Stimulated activated CD4-positive, alpha-beta T cell treated with anti-CD3 and anti-CD28 coated beads, TNF-alpha, amount 100 ng/mL, for 1 hour (primary cell): ENCODE measurements at places on chromosomes 12 and 14.

DNA sequence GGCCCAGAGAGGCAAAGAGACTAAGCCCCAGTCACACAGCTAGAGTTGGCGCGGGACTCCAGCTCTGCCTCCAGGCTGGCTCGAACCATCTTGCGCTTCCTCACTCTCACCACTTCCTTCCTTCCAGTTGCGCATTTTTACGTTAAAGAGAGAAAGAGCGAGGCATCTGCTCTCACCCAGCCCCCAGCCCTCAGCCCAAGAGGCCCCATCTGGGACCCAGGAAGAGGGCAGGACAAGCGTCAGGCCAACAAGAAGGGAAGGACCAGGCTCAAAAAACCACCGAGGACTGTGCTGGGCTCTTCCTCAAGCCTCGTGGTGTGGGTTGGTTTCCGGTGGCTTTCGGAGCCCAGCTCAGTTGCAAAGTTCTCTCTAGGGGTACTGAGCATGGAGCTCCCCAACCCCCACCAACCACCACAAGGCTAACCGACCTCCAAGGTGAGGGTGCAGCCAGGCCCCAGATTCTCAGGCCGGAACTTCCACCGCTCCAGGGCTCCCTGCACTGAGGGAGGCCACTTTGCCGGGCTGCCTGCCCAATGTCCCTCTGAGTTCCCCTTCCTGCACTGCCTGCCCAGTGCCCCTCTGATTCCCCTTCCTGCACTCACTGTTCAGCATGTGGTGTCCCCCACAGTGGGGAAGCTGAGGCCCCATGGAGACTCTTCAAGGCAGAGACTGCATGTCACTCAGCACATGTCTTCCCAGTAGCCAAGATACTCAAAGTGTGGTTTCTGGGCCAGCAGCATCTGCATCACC is 35.9 kb downstream of the TESC start:
- DNase-seq: no peak

- no peak for DNase-seq
These were observed 202.5 kb downstream of the CACNA1C start for GRCh38 chr12:2255311-2255710.

DNA sequence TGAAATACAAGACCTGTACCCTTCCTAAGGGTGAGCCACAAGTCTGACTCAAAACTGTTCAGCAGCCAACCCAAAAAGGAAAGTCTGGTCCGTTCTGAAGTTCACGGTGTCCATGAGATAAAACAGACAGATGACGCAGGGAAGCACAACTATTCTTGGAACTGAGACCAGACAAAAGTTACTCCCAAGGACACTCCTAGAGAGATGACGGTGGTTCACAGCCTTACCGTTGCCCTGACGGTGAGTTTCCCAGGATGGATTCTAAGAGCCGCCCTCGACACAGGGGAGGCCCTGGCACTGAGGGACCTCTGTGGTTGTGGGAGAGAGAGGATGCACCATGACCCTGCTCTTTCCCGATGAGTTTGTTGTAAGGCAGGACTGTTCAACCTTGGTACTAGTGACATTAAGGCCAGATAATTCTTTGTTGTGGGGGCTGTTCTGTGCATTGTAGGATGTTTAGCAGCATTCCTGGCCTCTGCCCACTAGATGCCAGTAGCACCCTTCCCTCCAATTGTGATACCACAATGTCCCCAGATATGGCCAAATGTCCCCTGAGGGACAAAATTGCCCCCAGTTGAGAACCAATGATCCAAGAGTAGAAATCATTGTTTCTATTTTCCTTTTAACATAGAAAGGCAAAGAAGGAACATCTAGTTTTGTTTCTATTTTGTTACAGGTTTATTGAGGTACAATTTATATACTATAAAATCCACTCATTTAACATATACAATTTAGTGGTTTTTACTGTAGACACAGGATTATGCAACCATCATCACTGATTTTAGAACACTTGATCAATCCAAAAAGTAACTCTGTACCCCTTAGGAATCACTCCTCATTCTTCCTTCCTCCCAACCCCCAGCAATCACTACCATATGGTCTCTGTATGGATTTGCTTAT is 23.0 kb downstream of the OR10P1 start:
- no peak for DNase-seq

GRCh38 chr14:79279645-79280597 is 931.4 kb downstream of the DIO2 start:
- DNase-seq: no peak

DNA sequence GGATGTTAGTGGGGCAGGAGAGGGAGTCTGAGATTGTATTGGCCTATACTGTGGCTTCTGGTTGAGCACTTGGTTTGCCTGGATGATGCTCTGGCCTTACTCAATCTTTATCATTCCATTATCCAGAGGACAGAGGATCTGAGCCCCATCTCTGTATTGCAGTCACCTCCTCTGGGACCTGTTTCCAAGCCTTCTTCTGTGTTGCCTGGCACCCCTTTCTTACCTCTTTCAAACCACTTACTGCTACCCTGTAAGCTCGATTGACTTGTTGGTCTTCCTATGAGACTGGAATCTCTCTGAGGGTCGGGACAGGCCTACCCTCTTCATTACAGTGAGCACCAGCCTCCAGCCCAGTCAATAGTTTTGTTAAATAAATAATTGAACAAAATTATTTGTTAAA is 3.0 kb upstream of the FOS start:
- no peak for DNase-seq

- DNase-seq: no peak
These were observed 1.4 kb downstream of the PPM1A start for GRCh38 chr14:60250257-60251035.

- no peak for DNase-seq
These were observed 417.5 kb downstream of the LRIG3 start for GRCh38 chr12:58502841-58503240.
